T-helper 1 cell (primary cell): ENCODE measurements at places on chromosomes 2 and 18.

GRCh38 chr2:205629091-205629776 is 53.1 kb upstream of the NRP2 start:
- DNase-seq, result no peak

GRCh38 chr2:188916736-188917135 is 57.4 kb upstream of the COL3A1 start:
- no peak for DNase-seq

- no peak for DNase-seq
These were observed 87.0 kb upstream of the CXCR4 start for GRCh38 chr2:136204971-136205370.

- DNase-seq, result no peak
These were observed 7.3 kb upstream of the CXCR4 start for GRCh38 chr2:136125236-136125635.

- no peak for DNase-seq
These were observed 41.8 kb upstream of the KLF11 start for GRCh38 chr2:10001586-10001985.
